ENCODE measurements at places on chromosomes 16 and 17.

DNA sequence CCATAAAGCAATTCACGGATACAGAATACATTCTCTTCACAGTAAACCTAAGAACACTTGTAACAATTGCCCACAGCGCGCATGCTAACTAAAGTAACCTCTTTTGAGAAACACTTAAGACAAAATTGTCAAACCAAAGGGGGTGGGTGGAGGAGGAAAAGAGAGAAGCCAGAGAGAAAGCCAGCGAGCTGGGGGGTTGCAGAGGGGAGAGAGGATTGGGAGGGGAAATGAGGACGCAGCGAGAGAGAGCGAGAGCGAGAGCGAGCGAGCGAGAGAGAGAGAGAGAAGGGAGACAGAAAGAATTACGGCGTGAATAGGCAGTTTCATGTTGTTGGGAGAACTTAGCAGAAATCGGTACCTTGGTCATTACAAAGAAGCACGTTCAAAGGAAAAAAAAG lies 1.6 kb upstream of the HOXB7 start:
- DNase-seq, result no peak

DNA sequence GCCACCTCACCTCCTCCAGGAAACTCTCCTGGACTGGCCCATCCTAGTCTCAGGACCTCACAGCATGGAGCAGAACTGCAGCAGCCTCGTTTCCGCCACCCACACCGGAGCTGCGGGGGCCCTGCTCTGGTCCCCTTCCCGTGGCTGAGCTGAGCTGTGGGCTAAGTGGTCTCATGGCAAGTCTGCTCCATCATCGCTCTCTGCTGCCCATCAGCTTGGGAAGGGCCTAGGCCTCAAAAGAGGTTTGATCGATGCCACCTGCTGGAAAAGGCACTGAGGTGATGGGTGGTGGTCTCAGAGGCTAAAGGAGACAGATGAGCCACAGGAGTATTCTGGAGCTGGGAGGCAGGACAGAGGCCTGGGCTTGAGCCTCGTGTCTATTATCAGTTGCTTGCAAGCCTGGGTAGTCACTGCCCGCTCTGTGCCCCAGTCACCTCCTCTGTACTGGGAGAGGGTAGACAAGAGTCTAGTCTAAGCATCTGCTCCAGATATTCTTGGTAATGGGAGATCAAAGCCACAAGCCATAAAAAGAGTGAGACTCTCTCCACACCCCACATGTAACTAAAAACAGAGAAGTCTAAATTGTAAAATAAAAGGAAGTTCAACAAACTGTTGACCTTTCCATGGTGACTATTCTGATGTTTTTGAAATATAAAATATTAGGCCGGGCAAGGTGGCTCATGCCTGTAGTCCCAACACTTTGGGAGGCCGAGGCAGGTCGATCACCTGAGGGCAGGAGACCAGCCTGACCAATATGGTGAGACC lies 1.6 kb downstream of the ITGAE start:
- no peak for DNase-seq

- DNase-seq, result no peak
These were observed 15.7 kb upstream of the MTSS2 start for GRCh38 chr16:70701596-70701995.

GRCh38 chr16:23640615-23640930 lies 537 bp downstream of the PALB2 start:
- DNase-seq, result no peak

DNA sequence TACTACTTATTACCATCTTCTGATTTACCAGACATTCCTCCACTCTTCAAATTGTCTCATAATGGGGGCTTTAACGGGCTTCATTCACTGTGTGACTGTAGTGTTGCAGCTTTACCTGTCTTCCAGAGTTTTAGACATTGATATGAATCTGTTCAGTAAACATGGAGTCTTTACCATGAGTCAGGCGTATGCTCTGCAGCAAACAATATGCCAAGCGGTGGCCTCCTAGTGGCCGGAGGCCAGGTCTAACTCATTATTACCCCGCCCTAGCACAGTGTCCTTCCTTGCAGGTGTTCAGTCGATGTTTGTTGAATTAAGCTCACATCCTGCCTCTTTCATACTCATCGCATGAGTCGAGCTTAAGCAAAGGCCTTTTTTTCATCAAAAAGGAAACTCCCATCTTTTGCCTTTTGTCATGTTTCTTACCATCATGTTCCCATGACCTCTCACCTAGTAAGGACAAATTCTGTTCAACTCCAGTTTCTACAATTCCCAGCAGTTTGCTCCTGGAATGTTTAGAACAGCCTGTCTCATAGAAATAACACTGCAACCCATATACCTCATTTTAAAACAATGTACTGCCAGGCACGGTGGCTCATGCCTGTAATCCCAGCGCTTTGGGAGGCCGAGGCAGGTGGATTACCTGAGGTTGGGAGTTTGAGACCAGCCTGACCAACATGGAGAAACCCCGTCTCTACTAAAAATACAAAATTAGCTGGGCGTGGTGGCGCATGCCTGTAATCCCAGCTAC lies 39.4 kb downstream of the TUBD1 start:
- peak; percentile 31 for DNase-seq

GRCh38 chr17:63838631-63839171 lies 3.8 kb downstream of the SMARCD2 start:
- peak; percentile 66 for DNase-seq

- DNase-seq, result no peak
These were observed 7.9 kb upstream of the MT2A start for GRCh38 chr16:56600398-56600999.

DNA sequence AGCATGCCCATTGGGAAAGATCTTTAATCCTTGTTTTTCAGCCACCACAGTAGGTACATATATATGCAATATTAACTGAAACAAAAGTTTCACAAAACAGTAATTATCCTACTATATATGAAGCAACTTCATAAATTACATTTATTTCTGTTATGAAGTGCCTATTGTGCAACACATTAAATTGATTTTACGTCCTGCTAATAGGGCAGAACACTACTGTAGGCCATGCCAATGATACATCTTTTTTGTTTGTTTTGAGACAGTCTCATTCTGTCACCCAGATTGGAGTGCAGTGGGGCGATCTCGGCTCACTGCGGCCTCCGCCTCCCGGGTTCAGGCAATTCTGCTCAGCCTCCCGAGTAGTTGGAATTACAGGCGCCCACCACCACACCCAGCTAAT lies 29.1 kb downstream of the SF3B3 start:
- DNase-seq, result no peak

DNA sequence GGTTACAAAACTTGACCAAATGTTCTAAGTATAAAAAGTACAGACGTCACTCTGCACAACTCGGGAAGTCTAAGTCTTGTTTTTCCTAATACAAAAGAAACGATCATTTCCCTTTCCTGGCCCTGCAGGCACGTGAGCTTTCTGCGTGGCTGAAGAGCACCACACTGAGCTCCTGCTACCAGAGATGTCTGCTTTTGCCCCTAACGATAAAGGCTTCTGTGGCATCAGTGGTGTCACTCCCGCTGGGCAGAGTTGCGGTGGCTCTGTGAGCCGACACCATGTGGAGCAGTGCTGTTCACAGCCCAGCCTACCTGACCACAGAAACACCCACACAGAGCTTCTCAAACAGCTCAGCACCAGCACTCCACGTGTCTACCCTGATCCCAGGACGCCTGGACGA lies 20.5 kb downstream of the EMC8 start:
- DNase-seq, result no peak

DNA sequence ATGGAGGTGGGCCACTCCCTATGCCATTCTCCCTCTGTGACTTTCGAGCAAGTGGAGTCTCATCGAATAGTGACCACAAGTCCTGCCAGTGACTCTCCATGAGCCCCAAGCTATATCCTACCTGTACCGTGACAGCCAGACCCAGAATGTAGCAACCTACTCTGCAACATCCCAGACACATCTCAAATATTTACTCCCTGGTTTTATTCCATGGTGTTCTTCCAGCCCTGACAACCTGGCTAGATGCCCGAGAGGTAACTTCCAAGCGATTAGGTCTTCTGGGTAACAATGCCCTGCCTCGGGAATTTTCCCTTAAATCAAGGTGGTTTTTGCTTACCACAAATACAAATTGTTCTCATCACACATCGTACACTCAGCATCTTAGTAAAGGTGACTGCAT lies 211.7 kb downstream of the ZFHX3 start:
- DNase-seq, result no peak

DNA sequence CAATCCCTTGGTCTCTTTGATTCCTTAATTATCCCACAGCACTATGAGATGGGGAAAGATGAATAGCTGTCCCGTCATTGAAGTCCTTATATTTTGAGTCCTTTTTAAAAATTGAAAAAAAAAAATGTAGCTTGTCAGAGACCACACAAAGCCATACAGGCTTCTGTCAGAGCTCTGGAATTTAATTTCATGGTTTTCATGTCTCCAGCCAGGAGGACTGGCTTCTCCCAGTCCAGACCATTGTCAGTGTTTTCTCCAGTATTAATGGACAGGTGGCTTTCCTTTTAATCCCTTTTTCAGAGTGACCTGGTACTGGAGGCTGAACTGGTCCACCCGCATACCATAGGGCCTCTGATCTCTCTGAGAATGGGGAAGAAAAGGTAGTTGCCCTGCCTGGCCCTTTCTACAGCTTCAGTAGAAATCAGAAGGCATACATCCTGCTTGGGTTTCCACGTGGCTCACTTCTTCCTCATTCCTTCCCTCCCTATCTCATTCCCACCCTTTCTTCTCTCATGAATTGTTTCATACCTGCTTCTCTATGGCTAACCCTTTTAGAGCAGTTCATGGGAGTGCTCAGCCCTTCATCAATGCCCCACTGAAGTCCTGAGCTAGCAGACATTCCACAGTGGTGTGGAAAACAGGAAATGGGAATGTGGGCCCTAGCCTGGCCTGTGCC lies 29.1 kb downstream of the TRIM16 start:
- no peak for DNase-seq

DNA sequence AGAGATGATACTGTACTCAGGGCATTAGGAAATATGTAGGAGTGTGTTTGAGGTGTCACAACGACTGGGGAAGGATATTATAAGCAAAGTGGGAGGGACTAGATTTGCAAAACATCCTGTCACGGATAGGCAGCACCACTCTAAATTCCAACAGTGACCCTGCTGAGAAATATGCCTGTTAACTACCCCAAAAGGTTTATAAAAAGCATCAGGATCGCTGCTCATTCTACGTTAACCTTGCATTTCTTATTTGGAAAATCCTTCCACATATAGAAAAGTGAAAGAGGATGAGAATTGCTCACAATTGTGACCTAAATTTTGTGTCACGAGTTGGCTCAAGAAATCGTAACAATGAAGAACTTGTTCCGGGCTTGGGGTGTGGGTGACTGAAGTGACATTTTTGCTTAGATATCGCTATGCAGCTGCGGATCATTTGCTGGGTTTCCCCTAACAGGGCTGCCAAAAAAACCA lies 51.6 kb downstream of the N4BP1 start:
- DNase-seq, result no peak

GRCh38 chr17:40445751-40446468 lies 2.7 kb downstream of the IGFBP4 start:
- DNase-seq, result no peak
